Cortex of kidney (tissue), 1 donor: ENCODE measurements at places on chromosomes 2 and 18.

DNA sequence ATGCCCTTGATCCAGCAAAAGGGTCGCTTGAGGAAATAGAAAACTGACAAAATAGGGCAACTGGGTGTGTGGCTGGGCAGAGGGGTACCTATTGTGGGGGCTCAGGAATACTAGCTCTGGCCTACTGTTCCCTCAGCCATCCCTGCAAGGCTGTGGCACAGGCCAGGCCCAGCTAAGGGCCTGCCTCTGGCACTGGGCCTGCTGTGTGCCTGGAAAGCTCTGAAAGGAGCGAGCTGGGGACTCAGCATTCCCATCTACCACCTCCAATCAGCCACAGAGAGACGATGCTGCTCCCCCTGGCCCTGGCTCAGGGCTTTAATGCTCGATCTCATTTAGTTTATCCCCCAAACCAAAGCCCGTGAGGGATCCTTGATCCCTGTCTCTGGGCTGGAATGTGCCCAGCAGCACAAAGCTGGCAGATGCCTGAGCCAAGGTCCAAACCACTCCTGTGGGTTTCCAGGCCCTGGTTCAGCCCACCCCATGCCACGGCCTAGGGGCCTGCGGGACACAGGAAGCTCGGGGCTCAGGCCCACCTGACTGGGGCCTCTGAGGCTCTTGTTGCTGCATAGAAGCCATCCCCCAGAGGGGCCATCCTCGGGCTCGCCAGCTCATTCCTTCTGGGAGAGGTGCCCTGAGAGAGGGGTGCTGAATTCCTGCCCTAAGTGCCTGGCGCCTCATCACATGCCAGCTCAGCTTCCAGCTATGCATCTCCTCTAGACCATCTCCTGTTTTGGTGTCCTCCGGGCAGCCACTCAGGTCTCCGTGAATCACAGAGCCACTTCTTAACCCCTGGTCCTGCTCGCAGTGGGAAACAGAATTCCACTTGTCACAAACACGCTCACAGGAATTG, 43.0 kb upstream of the KCNF1 start:
- no peak for DNase-seq

GRCh38 chr2:166536111-166536510, 42.1 kb upstream of the SCN7A start:
- DNase-seq: no peak

GRCh38 chr2:169619946-169620345, 35.8 kb downstream of the PPIG start:
- DNase-seq: no peak

GRCh38 chr2:79940364-79940763, 364.2 kb downstream of the LRRTM1 start:
- no peak for DNase-seq

DNA sequence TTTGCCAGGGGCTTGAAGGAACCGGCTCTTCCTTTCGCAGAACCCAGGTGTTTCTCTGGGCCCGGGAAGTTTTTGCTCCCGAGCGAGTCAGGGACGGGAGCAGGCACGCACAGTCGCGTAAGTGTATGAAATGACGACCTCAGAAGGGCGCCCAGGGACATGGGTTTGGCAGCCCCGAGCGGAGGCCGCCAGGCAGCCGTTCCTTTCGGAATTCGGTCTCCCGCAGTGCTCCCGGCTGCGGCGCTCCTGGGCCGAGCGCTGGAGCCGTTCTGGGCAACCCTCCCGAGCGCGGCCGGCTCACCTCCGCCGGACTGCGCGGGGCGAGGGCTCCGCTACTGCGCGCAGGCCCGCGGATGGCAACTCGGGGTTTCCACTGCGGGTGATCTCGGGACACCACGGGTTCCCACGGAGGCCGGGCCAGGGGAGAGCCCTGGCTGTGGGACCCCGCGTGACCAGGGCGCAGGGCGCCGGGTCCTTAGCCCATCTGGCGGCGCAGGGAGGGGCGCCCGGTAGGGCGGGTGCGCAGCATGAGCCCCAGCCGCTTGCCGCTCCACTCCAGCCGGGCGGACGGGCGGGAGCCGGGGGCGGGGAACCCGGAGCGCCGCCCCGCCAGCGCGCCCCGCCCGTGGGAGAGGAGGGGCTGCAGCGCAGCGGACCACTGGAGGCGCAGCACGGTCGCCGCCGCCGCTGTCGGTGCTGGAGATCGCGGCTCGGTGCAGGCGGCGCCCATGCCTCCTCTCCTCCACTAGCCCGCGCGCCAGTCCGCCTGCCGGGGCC, at the start of gene OSBPL6:
Gene OSBPL6 (plus strand): TSS at position 690 of the 777 bp plus-strand sequence. CDS start 111,673 bp downstream, outside the sequence.
- no peak for DNase-seq

GRCh38 chr2:232543491-232543890, 4.0 kb downstream of the CHRNG start:
- no peak for DNase-seq

DNA sequence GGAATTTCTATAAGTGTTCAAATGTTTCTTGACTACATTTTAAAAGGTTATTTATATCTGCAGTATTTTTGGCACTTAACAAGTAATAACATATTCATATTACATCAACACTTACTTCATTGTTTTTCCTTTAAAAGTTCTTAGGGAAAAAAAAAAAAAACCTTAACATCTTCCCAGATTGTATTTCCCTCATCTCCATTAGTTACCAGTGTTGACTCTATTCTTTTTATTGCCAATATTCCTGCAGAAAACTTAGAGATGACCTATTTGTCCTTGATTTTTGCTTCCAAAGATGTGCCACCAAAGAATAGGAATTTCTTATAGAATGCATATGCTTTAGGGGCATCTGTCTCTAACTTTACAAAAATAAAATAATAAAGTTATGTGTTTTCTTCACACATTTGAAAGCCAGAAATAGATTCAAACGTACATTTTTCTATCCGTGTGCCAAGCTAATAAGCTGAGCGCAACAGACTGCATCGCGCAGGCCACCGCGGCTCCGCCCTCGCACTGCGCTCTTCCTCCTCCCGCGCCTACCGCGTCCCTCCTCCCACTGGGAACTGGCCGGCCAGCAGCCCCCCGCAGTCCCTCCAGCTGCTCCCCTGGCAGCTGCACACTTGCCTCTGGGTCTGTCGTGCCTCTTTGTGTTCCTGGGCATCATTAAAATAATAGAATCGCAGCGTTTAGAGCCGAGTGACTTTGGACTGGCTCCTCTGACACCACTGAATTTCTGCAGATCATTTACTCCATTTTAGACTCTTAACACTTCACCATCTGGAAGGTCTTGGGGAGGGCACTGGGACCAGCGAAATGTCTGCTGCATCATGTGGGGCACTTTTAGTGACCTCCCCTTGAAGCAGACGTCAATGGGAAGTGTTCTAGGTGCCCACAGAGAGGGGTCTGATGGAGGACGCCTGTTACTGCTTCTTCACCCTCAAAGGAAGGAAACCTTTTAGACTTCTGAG, 21.2 kb upstream of the NAB1 start:
- no peak for DNase-seq

DNA sequence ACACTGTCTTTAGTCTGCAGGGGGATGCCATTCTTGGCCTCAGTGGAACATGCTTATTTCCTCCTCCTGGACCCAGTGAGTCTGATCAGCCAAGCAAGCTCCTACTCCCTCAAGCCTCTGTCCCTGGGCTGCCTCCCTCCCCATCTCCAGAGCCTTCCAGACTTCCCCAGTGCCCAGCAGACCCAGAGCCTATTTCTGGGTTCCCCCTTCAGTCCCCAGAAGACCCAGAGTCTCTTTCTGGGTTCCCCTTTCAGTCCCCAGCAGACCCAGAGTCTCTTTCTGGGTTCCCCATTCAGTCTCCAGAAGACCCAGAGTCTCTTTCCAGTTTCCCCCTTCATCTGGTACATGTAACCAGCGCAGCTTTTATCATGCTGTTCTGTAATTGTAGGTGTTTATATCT, 17.0 kb upstream of the PKDCC start:
- no peak for DNase-seq

GRCh38 chr2:196286821-196287220, 115.4 kb upstream of the STK17B start:
- no peak for DNase-seq

DNA sequence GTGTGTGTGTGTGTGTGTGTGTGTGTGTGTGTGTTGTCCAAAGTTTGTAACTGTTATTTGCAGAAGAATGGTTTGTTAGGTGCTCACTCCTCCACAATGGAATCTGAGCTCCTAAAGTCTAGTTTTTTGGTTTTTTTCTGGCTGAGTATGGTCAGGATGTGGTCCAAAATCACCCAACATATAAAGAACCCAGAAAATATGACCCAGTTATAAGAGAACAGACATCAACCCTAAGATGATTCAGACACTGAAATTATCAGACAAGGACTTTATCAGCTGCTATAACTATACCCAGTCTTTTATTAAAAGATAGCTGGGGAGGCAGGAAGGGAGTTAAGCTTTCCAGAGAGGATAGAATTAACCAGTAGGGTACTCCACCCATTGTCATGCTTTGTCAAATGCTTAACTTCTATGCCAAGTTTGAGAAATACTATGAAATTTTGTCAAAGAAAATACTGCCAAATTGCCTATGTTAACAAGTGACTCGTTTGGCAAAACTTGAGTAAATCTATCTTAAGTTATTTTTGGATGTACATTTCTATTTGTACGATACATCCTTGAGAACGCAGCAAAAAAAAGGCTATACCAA, 57.5 kb downstream of the TANK start:
- DNase-seq: no peak

DNA sequence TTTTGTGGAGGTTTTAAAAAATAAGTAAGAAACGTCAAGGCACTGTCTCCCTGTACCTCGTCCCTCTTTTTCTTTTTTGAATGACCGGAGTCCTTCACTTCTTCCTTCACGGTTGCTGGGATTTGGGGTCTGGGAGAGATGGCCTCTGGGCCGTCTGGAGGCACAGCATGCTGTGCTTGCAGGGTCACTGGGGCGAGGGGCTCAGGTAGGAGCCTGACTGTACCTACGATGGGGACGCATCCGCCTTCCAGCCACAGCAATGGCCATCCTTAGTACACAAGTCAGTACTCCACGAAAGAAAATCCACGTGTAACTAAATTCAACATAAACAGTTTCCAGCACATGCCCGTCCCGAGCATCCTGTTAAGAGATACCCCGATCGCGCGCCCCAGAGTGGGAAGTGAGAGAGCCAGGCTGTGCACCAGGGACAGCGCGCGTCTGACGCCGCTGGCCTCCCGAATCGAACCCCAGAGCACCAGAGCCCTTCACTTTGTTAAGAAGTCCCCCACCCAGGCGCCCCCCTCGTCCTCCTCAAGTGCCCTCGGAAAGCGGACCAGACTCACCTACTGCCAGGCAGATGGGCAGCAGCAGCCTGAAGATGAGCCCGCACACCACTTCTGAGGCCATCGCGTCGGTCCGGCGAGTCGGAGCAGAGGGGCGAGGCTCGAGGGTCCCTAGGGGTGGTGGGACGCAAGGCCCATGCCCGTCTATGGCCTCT, 1.2 kb downstream of the PIEZO2 start:
- no peak for DNase-seq

DNA sequence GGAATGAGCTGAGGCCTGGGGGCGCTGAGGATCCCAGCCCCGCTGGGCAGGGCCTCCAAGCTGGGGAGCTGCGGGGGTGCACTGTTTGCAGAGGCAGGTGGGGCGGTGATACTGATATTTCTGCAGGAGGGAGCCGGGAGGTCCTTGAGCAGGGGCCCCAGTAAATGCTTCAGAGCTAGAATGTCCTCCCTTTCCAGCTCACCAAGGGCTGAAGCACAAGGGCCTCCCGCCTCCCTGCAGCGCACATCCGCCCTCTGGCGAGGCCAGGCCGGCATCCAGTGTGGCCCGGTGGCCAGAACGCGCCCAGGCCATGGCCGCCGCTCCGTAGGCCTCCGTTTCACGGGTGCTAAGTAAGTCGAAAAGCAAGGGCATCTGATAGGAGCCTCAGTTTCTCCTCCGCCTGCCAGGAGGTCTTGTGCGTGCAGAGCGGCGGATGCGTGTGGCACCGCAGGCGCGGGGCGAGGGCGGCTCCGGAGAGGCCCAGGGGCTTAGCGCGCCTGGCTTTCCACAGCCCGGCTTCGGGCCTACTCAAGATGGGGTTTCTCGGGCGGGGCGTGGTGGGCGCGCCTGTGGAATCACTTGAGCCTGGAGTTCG, 29.5 kb upstream of the CHMP1B start:
- DNase-seq: no peak

DNA sequence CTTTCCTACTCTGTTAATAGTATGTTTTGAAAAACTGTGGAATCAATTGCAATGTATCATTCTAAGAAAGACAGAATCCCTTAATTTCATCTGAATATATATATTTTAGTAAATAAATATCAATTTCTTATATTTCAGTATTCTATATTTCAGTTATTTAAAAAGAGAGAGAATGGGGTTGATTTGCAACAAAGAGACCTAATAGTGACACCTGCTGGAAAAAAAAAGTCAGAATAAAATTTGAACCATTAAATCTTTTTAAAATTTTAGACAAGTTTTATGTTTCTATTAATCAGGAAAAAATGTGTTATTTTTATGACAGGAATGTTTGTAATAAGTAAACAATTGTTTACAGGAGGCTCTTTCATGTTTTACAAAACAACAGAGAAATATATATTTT, 20.7 kb upstream of the CCNT2 start:
- no peak for DNase-seq

- DNase-seq: no peak
Measured at GRCh38 chr2:206980413-206980812, 41.1 kb downstream of the CPO start.

GRCh38 chr2:49901202-49902065, 747.1 kb upstream of the FSHR start:
- DNase-seq: no peak

- no peak for DNase-seq
Measured at GRCh38 chr18:31576670-31577069, 15.0 kb upstream of the TTR start.

DNA sequence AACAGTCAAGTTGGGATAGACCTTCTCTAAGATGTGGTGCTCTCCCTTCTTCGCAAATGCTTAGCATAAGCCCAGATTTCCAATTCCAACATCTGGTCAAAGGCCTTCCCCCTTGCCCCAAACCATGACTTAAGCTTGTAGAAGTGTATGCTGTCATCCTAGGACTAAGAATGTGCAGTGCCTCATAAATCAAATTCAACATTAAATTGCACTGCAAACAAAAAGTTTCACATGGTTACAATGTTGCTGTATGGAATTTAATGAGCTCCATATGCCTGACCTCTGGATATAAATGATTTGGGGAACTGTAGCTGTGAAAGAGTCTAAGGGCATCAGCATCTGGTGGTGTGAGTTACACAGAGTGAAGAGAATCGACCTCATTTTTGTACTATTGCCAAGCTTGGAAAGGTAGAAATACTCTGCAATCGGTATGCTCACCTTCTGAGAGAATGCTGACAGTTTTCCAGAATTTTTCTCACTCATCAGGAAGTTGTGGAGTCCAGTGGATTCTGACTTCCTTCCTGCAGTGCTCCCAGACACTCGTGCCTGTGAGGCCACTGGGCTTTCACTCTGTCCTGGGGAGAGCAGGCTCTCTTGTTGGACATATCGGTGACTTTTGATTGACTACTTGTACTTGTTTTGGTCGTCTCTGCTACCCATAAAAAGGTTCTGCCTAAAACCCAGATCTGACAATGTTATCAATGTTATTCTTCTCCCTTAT, 40.6 kb downstream of the FASTKD2 start:
- DNase-seq: no peak

GRCh38 chr2:64230540-64230939, 86.3 kb upstream of the PELI1 start:
- DNase-seq: no peak

- no peak for DNase-seq
Measured at GRCh38 chr2:67169417-67170140, 227.6 kb upstream of the ETAA1 start.

- no peak for DNase-seq
Measured at GRCh38 chr2:155145758-155146229, 447.3 kb downstream of the KCNJ3 start.

GRCh38 chr2:231339316-231339715, 56.2 kb upstream of the B3GNT7 start:
- no peak for DNase-seq

GRCh38 chr2:218852911-218853667, 6.5 kb upstream of the WNT6 start:
- DNase-seq: no peak
